Heart left ventricle (tissue), 16 donors: ENCODE measurements at places on chromosomes 12 and 14. TPM values are rescaled to one million over a fixed set of nuclear protein-coding genes. Genes with fewer than 3 reads are reported as not detected.

DNA sequence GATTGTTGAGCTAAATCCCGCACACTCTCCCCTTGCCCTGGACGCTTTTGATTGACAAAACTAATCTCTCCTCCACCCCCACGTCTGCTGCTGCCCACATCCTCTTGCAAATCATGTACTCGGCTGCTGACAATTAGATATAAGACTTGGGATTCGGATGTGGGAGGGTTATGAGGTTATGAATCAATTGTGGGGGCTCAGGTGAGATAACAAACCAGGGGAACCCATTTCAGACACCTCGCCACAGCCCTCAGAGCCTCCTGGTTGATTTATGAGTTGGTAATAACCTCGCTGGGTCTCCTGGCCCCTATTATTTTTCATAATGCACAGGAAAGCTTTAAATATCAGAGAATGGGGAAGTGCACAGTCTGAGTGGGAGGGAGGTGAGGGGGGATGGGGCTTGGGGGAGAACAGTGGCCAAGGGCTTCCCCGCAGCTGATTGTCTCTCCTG lies 449.9 kb downstream of the DPF3 start:
- DNase-seq = no peak
- H3K27me3 ChIP-seq = no peaks in the 10 kb centered on the region
- H3K4me1 ChIP-seq = no peaks in the 10 kb centered on the region
- H3K36me3 ChIP-seq = no peaks in the 10 kb centered on the region

DNA sequence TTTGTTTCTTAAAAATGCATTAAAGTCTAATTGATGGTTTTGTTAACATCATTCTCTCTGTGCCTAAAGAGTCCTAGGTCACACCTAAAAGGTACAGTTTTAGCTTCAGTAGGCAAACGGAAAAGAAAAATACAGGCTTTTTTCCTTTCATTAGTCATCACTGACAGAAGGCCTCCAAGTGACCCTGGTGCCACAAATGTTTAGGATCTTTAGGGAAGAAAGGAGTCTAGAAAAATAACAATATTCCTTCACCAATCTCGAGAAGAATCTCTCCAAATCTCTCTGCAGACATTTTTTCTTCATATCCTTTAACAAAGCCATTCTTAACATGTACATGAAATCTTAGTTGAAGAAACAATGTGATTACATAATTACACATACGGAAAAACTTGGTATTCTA lies 2.0 kb downstream of the DENND5B start:
- H3K4me1 ChIP-seq = peaks cover 10% of the 10 kb centered on the region
- no peaks in the 10 kb centered on the region for H3K36me3 ChIP-seq
- H3K27me3 ChIP-seq = no peaks in the 10 kb centered on the region
- peak overlapping the region; percentile 83 for H3K4me3 ChIP-seq
- H3K27ac ChIP-seq = peak overlapping the region; percentile 92
- DNase-seq = no peak

- H3K27me3 ChIP-seq = no peaks in the 10 kb centered on the region
- H3K36me3 ChIP-seq = no peaks in the 10 kb centered on the region
- no peak overlapping the region for H3K4me3 ChIP-seq
- no peaks in the 10 kb centered on the region for H3K4me1 ChIP-seq
- no peak for DNase-seq
- H3K27ac ChIP-seq = no peak overlapping the region
These were observed 154.1 kb upstream of the ARID2 start for GRCh38 chr12:45575417-45575816.

- no peak overlapping the region for H3K27ac ChIP-seq
- H3K4me3 ChIP-seq = no peak overlapping the region
- H3K27me3 ChIP-seq = no peaks in the 10 kb centered on the region
- H3K36me3 ChIP-seq = no peaks in the 10 kb centered on the region
- no peak for DNase-seq
These were observed 374.8 kb downstream of the RMST start for GRCh38 chr12:97837401-97837800.

The ATF7IP gene
- total RNA-seq = 55.0 TPM

- no peak overlapping the region for H3K27ac ChIP-seq
- no peak overlapping the region for H3K4me3 ChIP-seq
- no peaks in the 10 kb centered on the region for H3K27me3 ChIP-seq
- H3K4me1 ChIP-seq = no peaks in the 10 kb centered on the region
- H3K36me3 ChIP-seq = peaks cover 20% of the 10 kb centered on the region
- no peak for DNase-seq
These were observed 75.1 kb downstream of the ADGRD1 start for GRCh38 chr12:131028587-131029338.

The OR4K14 gene
- not detected for total RNA-seq

The P2RX7 gene
- total RNA-seq = 1.1 TPM

DNA sequence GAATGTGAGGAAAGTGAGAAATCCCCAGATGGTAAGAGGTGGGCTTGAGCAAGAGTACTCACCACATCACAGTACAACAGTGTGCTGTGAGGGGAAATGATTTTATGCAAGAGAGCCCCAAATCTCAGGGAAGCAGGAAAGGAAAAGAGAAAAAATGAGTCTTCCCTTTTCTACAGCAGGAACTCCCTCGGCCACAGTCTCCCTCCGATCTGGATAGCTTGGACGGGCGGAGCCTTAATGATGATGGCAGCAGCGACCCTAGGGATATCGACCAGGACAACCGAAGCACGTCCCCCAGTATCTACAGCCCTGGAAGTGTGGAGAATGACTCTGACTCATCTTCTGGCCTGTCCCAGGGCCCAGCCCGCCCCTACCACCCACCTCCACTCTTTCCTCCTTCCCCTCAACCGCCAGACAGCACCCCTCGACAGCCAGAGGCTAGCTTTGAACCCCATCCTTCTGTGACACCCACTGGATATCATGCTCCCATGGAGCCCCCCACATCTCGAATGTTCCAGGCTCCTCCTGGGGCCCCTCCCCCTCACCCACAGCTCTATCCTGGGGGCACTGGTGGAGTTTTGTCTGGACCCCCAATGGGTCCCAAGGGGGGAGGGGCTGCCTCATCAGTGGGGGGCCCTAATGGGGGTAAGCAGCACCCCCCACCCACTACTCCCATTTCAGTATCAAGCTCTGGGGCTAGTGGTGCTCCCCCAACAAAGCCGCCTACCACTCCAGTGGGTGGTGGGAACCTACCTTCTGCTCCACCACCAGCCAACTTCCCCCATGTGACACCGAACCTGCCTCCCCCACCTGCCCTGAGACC lies 7.8 kb downstream of the ATN1 start:
- peaks cover 36% of the 10 kb centered on the region for H3K36me3 ChIP-seq
- no peak overlapping the region for H3K4me3 ChIP-seq
- H3K27ac ChIP-seq = peak overlapping the region; percentile 80
- no peaks in the 10 kb centered on the region for H3K27me3 ChIP-seq
